Foreskin fibroblast (primary cell): ENCODE measurements at places on chromosomes 5 and 9.

- DNase-seq: no peak
Observed at GRCh38 chr5:39226100-39226451, 6.7 kb upstream of the FYB1 start.

DNA sequence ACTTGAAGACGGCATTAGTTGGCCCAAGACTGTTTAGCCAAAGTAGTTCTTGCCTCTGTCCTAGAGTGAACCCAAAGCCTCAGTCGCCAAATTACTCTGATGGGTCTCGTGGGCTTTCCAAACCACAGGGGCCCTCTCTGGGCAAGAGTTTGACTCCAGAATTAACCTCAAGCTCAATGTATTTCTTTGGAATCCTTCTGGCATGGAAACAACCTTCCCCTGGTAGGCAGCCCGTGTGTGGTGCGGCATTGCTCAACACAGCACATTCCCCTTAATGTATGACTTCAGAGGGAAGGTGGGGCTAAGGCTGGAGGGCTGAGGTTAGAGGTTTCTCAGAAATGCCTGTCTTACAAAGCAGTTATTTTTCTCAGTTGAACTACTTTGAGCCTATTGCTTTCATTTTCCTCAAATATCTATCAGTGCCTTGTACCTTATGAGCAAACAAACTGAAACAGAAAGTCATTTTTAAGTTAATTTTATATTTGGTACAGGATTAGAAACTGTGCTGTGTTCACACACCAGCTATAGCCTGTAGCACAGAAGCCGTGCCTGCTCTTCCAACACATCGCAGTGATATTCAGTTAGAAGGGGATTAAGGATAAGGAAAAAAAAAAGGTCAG lies 123.9 kb upstream of the HAPLN1 start:
- DNase-seq: peak; percentile 6

GRCh38 chr5:17817990-17818389 lies 183.7 kb downstream of the TAF11L14 start:
- DNase-seq: no peak

DNA sequence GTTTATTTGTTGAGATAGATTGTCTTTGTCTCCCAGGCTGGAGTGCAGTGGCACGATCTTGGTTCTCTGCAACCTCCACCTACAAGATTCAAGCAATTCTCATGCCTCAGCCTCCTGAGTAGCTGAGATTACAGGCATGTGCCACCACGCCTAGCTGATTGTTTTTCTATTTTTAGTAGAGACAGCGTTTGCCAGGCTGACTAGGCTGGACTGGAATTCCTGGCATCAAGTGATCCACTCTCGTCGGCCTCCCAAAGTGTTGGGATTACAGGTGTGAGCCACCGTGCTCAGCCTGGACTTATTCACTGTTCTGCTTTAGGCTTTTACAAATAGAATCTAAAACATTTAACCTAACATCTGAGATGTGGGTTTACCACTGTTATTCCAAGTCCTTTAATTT lies 91.3 kb downstream of the COMMD10 start:
- no peak for DNase-seq

- peak; percentile 76 for DNase-seq
Observed at GRCh38 chr5:32916648-32917047, 205.5 kb downstream of the NPR3 start.

- peak; percentile 32 for DNase-seq
Observed at GRCh38 chr5:71893451-71893850, 174.4 kb downstream of the CARTPT start.

- DNase-seq: no peak
Observed at GRCh38 chr9:1094749-1095148, 44.6 kb downstream of the DMRT2 start.

DNA sequence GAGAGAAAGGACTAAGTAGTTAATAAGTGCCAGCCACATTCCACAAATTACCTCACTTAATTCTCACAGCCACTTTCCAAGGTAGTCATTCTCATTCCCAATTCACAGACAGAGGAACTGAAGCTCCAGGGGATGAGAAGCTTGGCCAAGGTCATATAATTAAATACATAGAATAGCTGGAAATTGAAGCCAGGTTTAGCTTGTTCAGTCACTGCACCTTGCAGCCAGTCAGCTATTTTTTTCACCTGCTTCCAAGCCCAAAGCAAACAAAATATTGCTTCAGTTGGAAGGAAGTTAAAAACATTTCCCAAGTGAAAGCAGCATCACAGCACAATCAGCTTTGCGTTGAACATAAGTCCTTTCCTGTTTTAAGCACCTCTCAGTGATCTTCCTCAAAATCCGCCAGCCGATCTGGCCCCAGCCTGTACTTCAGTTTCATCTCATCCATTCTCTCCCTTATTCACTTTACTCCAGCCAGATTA lies 4.8 kb downstream of the ALDH1A1 start:
- DNase-seq: no peak

- no peak for DNase-seq
Observed at GRCh38 chr5:110838961-110839360, 100.2 kb downstream of the SLC25A46 start.

GRCh38 chr9:124784509-124784908 lies 7.6 kb downstream of the OLFML2A start:
- DNase-seq: peak; percentile 59

GRCh38 chr9:3954331-3955304 lies 345.2 kb downstream of the GLIS3 start:
- peak; percentile 32 for DNase-seq

- DNase-seq: no peak
Observed at GRCh38 chr5:28344836-28345433, 1306.5 kb upstream of the CDH9 start.

- DNase-seq: no peak
Observed at GRCh38 chr5:60377826-60378225, 322.1 kb downstream of the DEPDC1B start.

GRCh38 chr5:167763772-167764171 lies 527.7 kb upstream of the WWC1 start:
- DNase-seq: peak; percentile 19

DNA sequence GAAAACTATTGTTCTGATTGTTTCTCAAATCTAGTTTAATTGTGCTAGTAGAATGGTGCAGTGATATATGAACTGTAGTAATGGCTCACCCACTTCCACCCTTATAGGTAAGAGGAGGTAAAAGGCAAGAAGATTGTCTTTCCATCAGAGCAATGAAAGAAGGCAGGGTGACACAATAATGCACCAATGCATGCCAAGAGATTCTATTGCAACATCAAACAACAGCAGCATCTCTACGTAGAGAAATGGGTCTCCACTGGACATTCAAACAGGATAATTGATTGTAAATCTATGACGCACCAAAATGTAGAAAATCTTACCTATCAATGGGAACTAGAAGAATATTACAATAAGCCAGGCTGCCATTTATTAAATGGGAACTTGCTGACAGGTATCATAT lies 107.0 kb upstream of the ISL1 start:
- DNase-seq: no peak

GRCh38 chr5:38793099-38793498 lies 52.7 kb upstream of the OSMR start:
- no peak for DNase-seq

GRCh38 chr5:79189439-79190234 lies 46.3 kb upstream of the JMY start:
- no peak for DNase-seq

- peak; percentile 92 for DNase-seq
Observed at GRCh38 chr5:42985129-42986037, 54.7 kb downstream of the ANXA2R start.

DNA sequence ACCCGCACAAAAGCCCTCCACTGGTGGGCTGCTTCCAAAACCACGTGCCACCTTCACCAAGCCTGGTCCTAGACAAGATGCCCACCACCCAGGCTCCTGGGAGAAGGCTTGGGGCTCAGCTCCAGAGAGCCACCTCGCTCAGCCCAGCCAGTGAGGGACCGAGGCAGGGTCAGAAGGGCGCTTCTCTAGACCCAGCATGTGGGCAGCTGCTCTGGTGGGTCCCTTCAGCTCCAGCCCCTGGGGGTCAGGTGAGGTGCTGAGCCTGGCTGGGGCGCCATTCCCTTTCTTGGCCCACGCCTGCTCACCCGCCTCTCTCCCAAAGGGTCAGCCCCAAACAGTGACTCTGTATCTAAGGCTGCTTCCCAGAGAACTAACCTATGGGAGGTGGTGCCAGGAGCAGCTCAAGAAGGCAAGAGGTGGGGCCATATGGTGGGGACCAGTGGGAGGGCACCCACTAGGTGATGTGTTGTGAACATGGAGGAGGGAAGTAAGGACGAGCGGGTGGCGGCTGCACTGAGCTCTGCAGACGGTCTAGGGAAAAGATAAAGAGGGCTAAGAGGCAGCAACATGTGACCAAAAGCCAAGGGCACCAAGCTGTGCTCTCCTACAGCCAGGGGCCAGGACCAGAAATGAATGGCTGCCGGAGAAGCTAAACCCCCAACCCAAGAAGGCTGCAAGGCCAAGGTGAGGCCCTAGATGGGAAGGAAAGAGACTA lies 79.3 kb downstream of the CAMSAP1 start:
- DNase-seq: no peak

GRCh38 chr9:8845808-8846207 lies 1046.2 kb upstream of the DMAC1 start:
- DNase-seq: no peak

GRCh38 chr5:139186261-139186660 lies 11.9 kb downstream of the SIL1 start:
- no peak for DNase-seq

DNA sequence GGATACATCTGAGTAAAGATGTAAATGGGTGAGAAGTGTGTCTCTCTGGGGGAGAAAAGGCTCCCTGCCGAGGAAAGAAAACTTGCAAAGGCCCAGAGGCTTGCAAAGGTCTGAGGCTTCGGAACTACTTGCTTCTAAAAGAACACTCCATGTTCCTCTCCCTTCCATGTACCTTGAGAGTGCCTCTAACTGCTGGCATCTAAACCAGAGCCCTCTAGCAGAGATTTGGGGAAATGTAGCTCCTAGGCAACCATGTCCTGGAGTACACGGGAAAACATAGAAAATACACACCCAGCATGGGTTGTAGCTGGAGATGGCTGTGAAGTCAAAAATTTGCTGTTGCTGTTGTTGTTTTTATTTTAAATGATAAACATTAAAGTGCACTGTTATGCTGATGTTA lies 151.6 kb downstream of the SYK start:
- DNase-seq: no peak

DNA sequence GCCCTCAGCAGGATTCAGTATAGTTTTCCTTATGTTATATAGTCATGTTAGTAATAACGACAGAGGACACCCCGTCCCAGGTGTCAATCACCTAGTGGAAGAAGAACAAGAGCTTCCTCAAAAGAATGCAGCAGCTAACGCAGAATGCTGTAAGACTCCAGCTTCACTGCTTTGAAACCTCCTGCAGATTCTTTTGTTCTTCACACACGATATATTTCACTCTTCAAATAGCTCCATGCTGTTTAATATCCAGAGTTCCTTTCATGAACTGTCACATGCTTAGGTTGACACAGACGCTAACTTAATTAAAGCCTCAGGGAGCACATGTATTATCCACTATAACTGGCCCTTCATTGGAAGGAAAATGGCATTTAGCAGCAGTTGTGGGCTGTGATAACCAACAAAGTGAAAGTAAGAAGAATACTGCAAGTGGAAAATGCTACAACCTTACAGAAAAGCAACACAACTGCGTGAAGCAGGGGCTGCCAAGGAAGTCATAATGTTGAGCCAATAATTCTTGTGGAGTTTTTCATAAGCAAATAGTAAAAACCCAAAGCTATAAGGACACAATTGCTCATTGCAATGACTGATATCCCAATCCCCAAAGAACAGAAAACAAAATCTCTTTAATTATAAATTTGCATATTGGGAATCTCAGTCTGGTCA lies 387.5 kb downstream of the PLK2 start:
- DNase-seq: no peak

GRCh38 chr5:61334868-61335615 lies 3.0 kb downstream of the ZSWIM6 start:
- DNase-seq: peak; percentile 55

DNA sequence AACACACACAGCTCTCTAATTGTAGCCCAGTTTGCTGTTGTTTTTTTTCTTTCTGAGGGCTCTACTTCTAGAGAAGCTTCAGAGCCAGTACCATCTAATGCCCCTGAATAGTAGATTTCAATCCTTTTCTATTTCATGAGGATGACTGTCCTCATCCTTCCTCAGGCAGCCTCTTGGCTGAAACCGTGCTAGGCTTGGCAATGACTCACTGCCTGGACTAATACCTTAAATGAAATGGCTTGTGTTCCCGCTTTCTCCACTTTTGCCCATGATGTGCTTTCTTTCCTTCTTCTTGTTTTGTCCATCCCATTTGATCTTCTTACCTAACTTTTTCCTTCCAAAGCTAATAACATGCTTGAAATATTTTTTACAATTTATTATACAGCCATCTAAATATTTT lies 80.1 kb downstream of the ITGA1 start:
- peak; percentile 23 for DNase-seq

DNA sequence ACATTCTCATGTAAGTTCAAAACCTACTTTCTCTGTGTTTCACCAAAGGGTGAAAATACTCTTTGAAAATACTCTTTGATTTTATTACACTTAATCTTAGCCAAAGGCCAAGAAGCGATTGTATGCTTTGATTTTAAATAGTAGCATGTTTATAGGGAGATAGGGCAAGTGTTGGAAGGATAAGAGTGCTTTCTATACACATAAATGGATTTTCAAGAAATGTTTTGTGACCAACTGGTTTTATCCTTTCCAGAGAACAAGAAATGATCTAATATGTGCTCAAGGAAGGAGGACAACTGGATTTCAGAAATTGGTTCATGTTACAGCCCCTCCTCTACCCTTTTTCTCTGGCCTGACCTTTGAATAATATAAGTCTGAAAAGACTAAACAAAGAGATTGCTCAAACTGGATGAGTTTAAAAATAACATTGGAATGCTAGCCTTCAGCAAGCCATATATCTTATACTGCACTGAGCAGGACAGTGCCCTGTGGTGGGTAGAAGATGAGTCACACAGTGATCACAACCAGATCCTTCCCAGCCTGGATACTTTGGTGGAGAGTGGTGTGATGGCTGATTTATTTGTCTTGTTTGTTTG lies 13.1 kb downstream of the PALM2AKAP2 start:
- peak; percentile 94 for DNase-seq

GRCh38 chr5:168334695-168335094 lies 43.2 kb downstream of the WWC1 start:
- peak; percentile 68 for DNase-seq

GRCh38 chr9:137123468-137123837 lies 8.9 kb upstream of the DPP7 start:
- no peak for DNase-seq

GRCh38 chr5:148376198-148376597 lies 7.6 kb upstream of the FBXO38 start:
- no peak for DNase-seq

DNA sequence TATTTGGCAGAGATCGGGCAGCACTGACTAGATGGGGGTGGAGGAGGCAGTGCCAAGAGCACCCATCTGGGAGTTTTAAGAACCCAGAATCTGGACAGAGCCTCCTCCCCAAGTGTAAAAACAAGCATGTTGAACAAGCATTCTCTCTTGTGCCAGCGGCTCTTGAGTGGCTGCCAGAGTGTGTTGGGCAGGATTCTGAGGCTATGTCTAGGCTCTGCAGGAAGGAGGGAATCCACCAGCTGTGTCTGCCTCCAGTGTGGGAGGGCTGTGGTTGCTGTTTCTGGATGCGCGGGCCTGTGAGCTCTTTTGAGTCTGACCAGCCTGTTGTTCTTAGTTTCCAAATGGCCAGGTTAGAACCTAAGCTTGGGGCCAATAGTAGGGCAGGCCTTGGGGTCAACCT lies 39.8 kb downstream of the HMCN2 start:
- DNase-seq: no peak

- no peak for DNase-seq
Observed at GRCh38 chr5:74396913-74397622, 243.5 kb downstream of the ENC1 start.

- peak; percentile 9 for DNase-seq
Observed at GRCh38 chr5:135651156-135651555, 72.4 kb upstream of the CXCL14 start.
